ENCODE measurements at places on chromosomes 12 and 14.

DNA sequence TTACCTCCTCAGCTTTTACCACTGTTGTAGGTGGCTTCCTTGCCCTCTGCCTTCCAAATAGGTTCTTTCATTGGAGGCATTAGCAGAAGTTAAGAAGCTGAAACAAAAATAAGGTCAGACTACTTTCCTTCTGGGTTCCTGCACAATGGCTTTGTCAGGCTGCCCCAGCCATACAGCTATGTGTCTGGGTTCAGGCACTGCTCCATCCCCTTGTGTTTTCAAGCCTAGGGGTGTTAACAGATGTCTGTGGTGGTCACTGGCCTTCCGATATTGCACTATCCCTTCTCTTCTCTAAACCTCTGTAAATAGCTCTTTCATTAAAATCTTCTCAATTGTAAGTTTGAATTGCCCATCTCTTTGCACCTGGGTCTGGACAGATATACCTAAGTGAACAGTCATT lies 728.9 kb downstream of the SLC16A7 start:
- DNase-seq = no peak

DNA sequence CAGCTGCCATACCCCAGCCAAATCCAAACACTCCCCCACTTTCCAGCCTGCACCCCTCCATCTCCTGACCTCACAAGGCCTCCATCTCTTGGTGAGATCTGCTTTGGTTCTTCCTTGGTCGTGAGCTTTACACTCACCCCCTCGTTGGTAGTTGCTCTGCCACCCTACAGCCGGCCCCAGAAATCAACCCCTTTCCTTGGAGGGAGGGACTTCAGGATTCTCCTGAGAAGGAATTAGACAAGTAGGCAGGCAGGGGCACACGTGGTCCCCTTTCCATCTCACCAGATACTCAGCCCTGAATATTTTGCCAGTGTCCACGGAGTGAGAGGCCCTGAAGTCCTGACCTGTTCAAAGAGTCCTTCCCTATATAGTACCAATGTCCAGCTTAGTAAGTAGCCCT lies 120.0 kb upstream of the PWP1 start:
- DNase-seq = no peak

DNA sequence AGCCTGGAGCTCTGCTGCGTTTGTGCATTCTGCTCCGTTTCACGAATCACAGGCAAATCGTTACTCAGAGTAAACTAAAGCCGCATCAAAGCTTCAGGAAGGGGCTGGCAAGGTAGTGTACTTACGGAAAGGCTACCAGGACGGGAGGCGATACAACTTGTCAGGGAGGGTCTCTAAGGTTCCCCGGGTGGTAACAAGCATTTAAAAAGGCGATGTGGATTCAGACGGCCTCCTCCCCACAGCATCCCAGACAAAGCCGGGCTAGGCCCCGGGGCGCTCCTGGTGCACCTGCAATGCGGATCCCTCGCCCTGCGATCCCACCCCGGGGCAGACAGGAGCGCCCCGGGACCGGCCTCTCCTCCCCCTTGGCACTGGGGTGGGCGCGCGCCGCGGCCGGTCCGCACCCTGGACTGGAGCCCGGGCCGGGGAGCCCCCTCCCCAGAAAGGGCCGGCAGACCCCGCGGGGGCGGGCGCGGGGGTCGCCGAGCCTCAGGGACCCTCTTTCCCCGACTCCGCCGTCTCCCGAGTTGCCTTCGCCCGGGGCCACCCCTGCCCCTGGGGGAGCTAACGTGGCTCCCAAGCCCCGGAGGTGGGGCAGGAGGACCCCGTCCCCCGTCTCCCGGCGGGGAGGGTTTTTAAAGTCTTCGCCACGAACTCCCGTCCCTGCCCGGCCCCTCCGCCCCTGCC lies 718 bp downstream of the CCDC92 start:
- no peak for DNase-seq

DNA sequence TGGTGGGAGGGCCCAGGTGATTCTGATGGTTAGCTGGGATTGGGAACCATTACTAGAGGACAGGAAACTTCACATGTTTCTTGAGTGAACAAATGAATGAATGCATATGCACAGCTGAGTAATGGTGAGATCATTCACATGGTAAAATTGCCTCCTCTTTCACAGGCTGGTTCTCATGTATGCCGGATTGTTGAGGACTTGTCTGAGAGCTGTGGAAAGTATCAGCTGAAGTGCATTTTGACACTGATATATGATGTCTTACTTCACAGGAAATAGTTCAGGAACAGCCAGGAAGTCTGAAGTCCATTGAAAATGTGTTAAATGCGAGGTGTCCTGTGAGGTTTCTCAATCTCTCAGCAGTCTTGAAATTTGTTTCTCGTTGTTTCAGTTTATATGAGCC lies 77.6 kb upstream of the DACT1 start:
- no peak for DNase-seq

- DNase-seq = no peak
Measured at GRCh38 chr12:106248846-106249371, 1.1 kb upstream of the CKAP4 start.

GRCh38 chr14:51860825-51861499 lies 550 bp downstream of the GNG2 start:
- no peak for DNase-seq

DNA sequence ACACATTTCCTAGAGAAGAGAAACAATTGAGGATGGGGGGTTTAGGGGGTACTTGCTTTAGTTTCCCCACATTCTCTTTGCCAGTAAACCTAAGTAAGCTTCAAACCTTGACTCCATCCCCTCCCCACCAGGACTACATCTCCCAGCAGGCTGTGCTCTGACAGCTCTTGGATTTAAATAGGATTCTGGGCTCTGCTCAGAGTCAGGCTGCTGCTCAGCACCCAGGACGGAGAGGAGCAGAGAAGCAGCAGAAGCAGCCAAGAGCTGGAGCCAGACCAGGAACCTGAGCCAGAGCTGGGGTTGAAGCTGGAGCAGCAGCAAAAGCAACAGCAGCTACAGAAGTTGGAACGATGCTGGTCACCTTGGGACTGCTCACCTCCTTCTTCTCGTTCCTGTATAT lies 20.6 kb downstream of the RDH12 start:
- DNase-seq = no peak

DNA sequence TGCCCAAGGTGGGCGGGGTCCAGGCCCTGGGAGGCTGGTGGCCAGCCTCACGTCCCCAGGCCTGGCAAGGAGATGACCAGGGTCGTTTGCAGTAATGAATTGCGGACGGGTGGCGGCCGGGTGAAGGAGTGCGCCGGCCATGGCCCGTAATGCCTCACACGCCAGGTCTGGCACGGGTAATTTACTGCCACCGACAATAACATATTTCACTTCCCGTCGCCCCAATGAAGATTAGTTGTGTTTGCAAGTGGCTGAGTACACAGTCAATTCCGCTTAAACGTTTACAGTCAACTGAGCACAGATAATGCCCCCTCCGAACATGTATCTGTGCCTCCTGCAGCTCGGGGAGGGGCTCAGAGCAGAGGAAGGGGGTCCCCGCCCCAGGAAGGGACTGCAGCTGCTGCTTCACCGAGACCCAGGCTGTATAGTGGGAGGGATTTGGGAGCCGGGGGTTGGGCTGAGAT lies 48.3 kb downstream of the MVK start:
- no peak for DNase-seq

DNA sequence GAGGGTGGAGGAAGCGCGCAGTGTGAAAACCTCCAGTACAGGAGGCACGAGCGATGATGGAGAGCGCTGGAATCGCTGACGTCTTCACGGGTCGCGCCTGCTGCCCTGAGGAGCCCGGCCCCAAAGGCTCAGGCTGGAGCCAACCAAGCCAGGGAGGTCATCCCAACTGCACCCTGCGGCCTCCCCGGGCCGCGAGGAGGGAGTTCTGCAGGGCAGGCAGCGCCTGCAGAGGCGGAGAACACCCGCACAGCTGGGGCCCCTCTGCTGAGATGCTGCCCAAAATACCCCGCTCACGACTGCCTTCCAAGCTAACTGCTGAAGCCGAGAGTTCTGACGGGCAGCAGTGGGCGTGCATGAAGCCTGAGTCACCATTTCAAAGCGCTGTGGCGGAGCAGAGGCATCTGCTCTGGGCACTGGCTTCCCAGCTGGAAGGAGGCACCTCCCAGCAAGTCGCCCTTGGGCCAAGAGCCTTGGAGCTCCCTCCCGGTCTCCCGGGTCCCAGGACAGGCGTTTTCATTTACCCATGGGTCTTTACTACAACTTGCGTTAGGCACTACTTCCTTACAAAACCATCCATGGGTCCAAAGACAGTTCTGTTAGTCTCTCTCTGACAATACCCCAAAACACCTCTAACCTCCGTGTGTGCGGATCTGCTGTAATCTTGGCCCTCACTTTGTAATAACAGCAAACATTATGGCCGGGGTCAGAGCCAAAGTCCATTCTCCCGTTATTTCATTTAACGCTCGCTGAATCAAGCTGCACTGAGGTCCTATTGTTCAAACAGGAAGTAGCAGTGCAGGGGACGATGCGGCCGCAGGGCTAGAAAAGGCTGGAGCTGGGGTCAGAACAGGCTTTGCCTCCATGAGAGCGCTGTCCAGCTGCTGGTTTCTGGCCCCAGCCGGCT lies 60.1 kb upstream of the RIMBP2 start:
- peak; percentile 70 for DNase-seq

DNA sequence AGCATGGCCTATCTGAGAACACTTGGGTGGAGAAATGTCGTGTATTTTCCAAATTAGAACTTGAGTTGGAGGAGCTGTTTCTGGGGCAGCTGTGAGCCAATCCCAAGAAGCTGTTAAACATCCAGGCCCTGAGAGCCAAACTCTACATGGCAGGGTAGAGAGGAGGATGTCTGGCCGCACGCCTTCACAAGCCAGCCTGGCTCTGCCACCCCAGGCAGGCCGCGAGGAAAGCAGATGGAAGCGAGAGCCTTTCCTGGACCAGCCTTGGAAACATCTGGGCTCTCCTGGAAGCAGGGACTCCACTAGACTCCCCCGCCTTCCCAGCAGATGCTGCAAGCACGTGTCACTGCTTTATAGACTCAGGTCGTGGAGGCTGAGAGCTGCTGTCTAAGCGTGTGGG lies 312.8 kb upstream of the FKBP4 start:
- DNase-seq = peak; percentile 37

DNA sequence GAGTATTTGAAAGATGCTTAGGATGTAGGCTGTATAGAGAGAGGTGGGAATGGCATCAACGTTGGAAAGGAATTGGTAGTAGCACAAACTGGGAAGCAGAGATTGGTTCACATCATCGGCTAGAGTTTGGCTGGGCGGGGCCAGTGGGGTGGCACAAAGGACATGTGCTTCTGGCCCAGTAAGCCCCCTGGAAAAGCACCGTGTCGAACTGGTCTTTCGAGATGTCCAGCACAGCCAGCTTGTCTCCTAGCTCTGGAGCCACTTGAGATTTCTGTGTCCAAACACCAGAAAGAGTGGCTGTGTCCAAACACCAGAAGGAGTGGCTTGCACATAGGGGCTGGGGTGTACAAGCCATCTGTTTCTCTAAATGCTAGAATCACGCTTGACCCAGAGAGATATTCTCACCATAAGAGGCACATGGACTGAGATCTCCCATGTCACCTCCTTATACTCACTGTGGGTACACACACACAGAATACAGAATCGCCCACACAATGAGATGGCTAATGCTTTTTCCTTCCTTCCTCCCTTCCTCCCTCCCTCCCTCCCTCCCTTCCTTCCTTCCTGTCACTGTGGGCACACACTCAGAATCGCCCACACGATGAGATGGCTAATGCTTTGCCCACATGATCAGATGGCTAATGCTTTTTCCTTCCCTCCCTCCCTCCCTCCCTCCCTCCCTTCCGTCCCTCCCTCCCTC lies 41.8 kb upstream of the KCNK13 start:
- DNase-seq = no peak

GRCh38 chr12:128727461-128727860 lies 96.3 kb downstream of the SLC15A4 start:
- no peak for DNase-seq

DNA sequence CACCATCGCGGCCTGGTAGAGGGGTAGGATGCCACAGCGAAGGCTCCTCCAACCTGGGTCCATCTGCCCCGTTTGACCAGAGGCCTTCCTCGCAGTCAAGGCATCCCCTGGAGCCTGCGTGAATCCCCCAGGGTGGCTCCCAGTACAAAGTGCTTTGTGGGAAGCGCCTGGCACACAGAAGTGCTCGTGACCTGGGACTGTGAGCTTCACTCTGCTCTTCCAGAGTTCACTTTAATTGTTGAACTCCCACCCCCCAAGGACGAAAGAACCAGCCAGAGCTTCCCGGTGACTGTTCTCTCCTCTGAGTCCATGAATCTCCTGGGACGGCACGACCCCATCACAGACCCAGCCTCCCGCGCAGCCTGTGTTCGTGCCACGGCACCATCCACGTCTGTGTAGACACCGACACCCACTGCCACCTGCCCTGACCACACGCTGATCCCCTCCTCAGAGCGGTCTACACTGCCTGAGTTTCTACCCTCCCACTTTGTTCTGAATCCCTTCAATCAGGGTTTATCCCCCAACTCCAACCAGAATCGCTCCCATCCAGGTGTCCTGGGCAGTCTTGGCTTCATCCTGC lies 15.9 kb downstream of the P2RX2 start:
- DNase-seq = no peak

GRCh38 chr14:75499084-75499875 lies 23.0 kb upstream of the BATF start:
- no peak for DNase-seq

GRCh38 chr12:31834150-31834549 lies 105.3 kb upstream of the AMN1 start:
- no peak for DNase-seq

- no peak for DNase-seq
Measured at GRCh38 chr14:81311778-81312177, 88.3 kb downstream of the STON2 start.

- no peak for DNase-seq
Measured at GRCh38 chr14:86799244-86799647, 1193.7 kb downstream of the GALC start.

- DNase-seq = peak; percentile 65
Measured at GRCh38 chr12:81759190-81760051, at the start of gene PPFIA2. PPFIA2 (minus strand) TSS chr12:81759350.

GRCh38 chr12:28192125-28192524 lies 1.9 kb downstream of the CCDC91 start:
- DNase-seq = no peak

GRCh38 chr12:47828976-47829482 lies 9.3 kb upstream of the HDAC7 start:
- DNase-seq = no peak

DNA sequence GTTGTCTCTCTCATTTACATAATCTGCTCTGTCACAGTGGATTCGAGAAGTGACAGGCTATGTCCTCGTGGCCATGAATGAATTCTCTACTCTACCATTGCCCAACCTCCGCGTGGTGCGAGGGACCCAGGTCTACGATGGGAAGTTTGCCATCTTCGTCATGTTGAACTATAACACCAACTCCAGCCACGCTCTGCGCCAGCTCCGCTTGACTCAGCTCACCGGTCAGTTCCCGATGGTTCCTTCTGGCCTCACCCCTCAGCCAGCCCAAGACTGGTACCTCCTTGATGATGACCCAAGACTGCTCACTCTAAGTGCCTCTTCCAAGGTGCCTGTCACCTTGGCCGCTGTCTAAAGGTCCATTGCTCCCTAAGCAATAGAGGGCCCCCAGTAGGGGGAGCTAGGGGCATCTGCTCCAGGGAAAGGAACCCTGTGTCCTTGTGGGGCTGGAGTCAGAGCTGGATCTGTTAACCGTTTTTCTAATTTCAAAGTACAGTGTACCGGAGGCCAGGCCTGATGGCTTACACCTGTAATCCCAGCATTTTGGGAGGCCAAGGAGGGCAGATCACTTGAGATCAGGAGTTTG lies 5.1 kb downstream of the ERBB3 start:
- no peak for DNase-seq

- DNase-seq = no peak
Measured at GRCh38 chr14:33909380-33910084, 41.3 kb downstream of the EGLN3 start.

- no peak for DNase-seq
Measured at GRCh38 chr12:58363971-58364370, 422.6 kb downstream of the ATP23 start.
